ENCODE measurements at places on chromosomes 11 and 22.
A peak's percentile ranks its signal among the peaks of the same experiment; 100 is the strongest.

- DNase-seq, result peak; percentile 60
Observed at GRCh38 chr11:63761931-63762653, 6.5 kb downstream of the ZFTA start.

DNA sequence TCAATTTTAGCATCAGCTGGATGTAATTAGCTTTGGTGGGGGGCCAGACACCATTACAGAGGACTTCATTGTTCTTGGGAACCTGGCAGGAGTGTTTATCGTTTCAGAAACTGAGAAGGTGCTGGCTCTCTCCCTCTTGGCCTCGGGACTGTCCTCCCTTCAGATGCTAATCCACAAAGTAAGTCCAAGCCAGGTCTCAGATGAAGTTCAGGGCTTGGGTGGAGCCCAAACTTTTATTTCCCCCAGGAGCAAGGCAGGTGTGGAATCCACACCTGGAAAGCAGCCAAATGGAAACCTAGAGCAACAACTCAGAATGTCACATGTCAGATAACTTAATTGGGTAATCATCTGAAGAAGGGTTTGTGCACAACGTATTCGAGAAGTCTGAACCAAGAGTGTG, 119.2 kb downstream of the ME3 start:
- no peak for DNase-seq

DNA sequence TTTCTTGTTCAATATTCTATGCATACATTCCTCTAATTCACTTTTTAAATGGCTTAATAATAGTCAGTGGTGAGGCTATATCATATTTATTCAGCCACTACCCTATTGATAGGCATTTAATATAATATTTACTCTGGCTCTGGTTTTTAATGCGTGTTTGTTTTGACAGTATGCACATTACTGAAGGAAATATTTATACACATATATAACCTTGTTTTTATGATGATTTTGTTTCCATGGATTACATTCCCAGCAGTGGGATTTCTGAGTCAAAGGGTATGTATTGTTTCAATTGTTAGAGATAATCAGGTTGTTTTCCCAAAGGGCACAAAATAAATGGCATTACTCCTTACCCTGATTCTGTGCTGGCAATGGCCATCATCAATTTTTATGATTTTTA, 105.8 kb downstream of the UVRAG start:
- DNase-seq, result no peak

DNA sequence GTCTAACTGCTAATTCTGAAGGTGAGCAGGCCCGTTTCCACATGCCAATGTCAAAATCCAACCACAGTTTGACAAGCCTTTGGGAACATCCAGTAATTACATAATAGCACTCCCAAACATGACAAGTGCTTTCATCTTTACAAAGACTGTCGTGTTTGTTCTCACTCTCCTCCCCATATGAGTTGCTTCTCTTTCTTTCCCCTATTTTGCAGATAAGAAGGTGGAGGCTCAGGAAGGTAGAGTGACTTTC, 55.9 kb upstream of the CD44 start:
- no peak for DNase-seq

DNA sequence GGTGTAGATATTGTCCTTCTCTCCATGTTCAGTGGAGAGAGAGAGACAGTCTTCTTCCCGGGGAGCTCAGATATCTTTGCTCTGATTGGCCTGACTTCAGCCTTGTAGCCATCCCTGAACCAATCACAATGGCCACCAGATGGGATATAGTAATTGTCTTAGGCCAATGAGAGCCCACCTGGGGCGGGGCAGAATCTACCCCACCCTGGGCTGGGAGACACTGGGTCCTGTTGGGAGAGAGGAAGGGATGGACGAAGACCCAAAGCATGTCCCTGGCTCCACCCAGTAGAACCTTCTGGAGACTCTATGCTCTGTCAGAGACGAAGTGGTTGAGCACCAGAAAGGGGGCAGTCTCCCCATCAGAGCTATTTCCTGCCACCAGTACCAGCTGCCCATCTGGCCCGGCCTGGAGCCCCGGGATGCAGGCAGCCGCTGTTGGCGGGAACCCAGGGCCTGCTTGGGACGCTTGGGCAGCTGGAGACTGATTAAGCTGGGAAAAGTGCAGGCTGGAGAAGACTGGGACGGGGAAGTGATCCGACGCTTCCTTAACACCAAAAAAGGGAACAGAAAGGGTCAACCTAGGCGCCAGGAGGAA, 31.6 kb upstream of the CBX7 start:
- DNase-seq, result peak; percentile 81

GRCh38 chr11:121904148-121904547, 211.9 kb downstream of the BLID start:
- DNase-seq, result no peak

GRCh38 chr22:32733196-32733768, 68.2 kb upstream of the TIMP3 start:
- DNase-seq, result no peak

DNA sequence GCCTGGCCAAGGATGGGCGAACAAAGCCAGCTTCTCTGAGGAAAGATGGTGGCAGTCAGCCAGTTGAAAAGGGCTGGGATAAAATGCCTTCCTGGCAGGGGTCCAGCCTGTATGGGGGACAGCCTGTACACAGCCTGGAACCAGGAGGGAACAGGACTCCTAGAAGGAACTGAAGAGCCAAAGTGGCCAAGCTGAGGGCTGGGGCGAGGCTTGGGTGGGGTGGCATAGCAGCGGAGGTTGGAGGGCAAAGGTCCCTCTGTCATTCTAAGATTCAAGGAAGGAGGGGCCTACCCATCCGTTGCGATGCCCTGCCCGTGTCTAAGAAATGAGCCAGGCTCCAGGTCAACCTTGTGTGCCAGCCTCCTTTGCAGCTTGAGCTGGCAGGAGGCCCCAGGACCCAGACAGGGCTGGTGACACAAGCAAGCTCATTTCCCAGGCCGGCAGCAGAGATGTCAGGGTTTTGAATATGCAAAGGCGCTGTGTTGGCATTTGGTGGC, 22.6 kb downstream of the FADD start:
- DNase-seq, result no peak

DNA sequence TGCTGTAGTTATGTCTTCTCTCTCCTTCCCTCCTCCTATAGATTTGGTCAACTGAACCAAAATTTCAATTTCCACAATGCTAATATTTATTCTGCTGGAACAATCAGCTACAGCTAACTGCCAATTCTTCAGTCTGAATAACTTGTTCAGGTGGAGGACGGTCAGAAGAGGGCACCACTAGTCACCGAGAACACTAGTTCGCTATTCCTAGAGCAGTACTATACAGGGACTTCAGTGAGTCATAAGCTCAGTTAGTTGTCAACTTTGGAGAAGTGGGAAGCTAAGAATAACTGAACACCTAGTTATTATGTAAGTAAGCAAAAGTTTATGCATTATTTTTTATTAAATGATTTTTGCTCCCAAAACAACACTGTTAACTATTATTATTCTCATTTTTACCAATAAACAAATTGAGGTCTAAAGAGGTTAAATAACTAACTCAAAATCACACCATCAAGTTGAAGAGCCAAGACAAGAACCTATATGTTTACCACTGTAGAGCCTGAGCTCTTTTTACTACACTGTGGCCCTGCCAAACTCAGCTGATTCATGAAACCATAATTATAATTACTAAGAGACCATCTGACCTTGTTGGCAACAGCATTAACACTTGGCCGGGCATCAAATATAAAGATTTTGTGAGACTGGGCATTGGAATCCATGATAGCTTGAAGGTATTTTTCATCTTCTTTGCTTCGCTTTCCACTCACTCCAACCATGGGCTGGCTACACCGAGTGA, 59.0 kb downstream of the CEP57 start:
- peak; percentile 39 for DNase-seq

GRCh38 chr11:34331329-34331728, 26.5 kb downstream of the ABTB2 start:
- peak; percentile 44 for DNase-seq

DNA sequence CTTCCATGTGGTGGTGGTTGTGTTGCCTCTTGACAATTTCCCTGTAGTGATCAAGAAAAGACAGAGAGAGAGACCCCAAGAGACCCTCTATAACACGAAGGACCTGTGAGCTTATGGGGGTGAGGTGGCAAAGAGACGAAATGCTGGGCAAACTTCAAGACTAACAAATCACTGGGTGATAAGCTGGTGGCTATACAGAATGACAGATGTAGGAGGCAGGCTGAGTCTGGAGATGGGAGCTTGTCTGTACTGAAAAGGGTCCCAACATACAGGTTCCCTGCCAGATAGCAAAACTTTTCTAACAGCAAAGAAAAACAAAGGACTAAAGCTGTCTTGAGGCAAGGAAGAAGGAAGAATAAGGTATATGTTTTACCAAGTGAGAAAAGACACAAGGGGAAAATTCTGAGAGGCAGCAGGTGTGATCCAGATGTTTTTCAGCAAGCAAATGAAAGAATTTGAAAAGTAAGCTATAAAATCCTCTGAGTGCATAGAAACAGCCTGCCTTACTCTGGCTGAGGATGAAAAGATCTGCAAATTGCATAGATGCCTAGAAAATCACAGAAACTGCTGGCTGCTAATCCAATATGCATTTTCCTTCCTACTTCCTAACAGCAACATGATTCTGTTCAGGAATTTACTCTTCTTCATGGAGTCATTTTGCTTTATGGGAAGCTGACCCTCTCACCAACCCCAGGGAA, 21.9 kb upstream of the LYVE1 start:
- DNase-seq, result no peak

GRCh38 chr11:32034149-32034548, 56.7 kb upstream of the RCN1 start:
- peak; percentile 39 for DNase-seq

All from right hindlimb (tissue), 1 donor.